ENCODE measurements at places on chromosomes 16 and 17. TPM values are rescaled to one million over a fixed set of nuclear protein-coding genes. Genes with fewer than 3 reads are reported as not detected.

The NFAT5 gene
- total RNA-seq: 34.5 TPM

The SDK2 gene
- total RNA-seq: 0.30 TPM

The MGAT5B gene
- total RNA-seq: 6.5 TPM

The KRTAP9-2 gene
- not detected for total RNA-seq

The CDRT15L2 gene
- not detected for total RNA-seq

The CLEC18B gene
- total RNA-seq: not detected

The CNTNAP1 gene
- 11.8 TPM for total RNA-seq

The RPH3AL gene
- total RNA-seq: 0.81 TPM

The KPNA2 gene
- 239 TPM for total RNA-seq

The OR3A3 gene
- total RNA-seq: not detected

The TSPOAP1 gene
- 0.47 TPM for total RNA-seq

The TBC1D26 gene
- total RNA-seq: not detected

The KRT33A gene
- 0.17 TPM for total RNA-seq

The ANKFN1 gene
- total RNA-seq: 0.52 TPM

The CACNG1 gene
- total RNA-seq: not detected

The SEZ6 gene
- not detected for total RNA-seq

The NARF gene
- 68.2 TPM for total RNA-seq

The MYH11 gene
- total RNA-seq: not detected

The MRM1 gene
- total RNA-seq: 5.5 TPM

The KRT16 gene
- total RNA-seq: 0.34 TPM

The TEX19 gene
- total RNA-seq: not detected

All from M059J (cell line).